ENCODE measurements at places on chromosomes 2 and 18.
A peak's percentile ranks its signal among the peaks of the same experiment; 100 is the strongest.

DNA sequence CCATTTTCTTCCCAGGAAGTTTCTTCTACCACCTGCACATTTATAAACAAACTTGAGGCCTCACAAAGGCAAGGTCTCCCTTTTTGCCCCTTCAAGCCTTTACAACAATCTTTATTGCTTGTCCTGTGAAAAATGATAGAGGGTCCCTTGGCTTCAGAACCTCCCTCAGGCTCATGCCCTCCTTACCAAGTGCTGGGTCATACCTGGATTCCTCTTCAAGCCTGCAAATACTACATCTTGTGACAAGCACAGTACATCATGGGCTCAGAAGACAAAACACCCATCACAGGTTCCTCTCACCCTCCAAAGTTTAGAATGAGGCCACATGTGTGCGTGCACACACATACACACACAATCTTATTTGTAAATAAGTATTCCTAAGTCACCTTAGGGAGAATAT, 9.1 kb downstream of the CAPN14 start:
- H3K36me3 ChIP-seq = no peaks in the 10 kb centered on the region
- no peak overlapping the region for H3K4me3 ChIP-seq
- H3K27ac ChIP-seq = no peak overlapping the region
- no peaks in the 10 kb centered on the region for H3K27me3 ChIP-seq
- no peak for DNase-seq

- no peak overlapping the region for H3K4me3 ChIP-seq
- DNase-seq = no peak
- H3K27ac ChIP-seq = no peak overlapping the region
- no peaks in the 10 kb centered on the region for H3K4me1 ChIP-seq
- H3K27me3 ChIP-seq = no peaks in the 10 kb centered on the region
Observed at GRCh38 chr2:22375096-22375495, 1009.9 kb upstream of the KLHL29 start.

GRCh38 chr18:45548614-45549013, 66.7 kb upstream of the SLC14A2 start:
- no peaks in the 10 kb centered on the region for H3K4me1 ChIP-seq
- H3K36me3 ChIP-seq = no peaks in the 10 kb centered on the region
- H3K4me3 ChIP-seq = no peak overlapping the region

GRCh38 chr18:3836483-3837335, 386.7 kb downstream of the TGIF1 start:
- H3K4me3 ChIP-seq = no peak overlapping the region
- no peaks in the 10 kb centered on the region for H3K36me3 ChIP-seq
- no peak overlapping the region for H3K27ac ChIP-seq
- no peak for DNase-seq

GRCh38 chr2:181526014-181526413, 68.8 kb downstream of the ITGA4 start:
- H3K27ac ChIP-seq = no peak overlapping the region
- H3K27me3 ChIP-seq = no peaks in the 10 kb centered on the region
- peaks cover 2% of the 10 kb centered on the region for H3K36me3 ChIP-seq
- no peak overlapping the region for H3K4me3 ChIP-seq
- H3K4me1 ChIP-seq = no peaks in the 10 kb centered on the region

- no peak overlapping the region for H3K27ac ChIP-seq
- no peak overlapping the region for H3K4me3 ChIP-seq
- H3K36me3 ChIP-seq = no peaks in the 10 kb centered on the region
- H3K4me1 ChIP-seq = peaks cover 15% of the 10 kb centered on the region
- no peak for DNase-seq
Observed at GRCh38 chr18:22473366-22473765, 55.7 kb upstream of the CTAGE1 start.

- no peaks in the 10 kb centered on the region for H3K36me3 ChIP-seq
- no peak for DNase-seq
- H3K4me3 ChIP-seq = no peak overlapping the region
- H3K27ac ChIP-seq = no peak overlapping the region
Observed at GRCh38 chr2:118221536-118222272, 133.4 kb downstream of the INSIG2 start.

DNA sequence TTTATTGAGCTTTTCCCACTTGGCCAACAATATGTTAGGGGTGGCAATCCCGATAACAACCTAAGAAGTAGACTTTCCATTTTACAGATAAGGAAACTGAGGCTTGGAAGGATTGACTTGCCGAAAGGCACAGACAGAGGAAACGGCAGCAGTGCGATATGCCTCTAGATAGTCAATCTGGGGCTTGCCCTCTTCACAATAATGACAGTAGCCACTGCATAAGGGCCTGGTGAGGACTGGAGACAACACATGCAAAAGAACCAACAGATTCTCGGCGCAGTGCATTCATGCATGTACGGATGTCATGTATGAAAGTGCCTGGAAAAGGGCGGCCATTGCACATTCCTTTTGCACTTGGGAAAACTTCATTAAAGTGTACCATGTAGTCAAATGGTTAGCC, 811.2 kb downstream of the RNF144A start:
- H3K4me3 ChIP-seq = no peak overlapping the region
- no peak for DNase-seq
- H3K4me1 ChIP-seq = no peaks in the 10 kb centered on the region
- no peaks in the 10 kb centered on the region for H3K36me3 ChIP-seq
- H3K27ac ChIP-seq = no peak overlapping the region

- no peaks in the 10 kb centered on the region for H3K4me1 ChIP-seq
- H3K36me3 ChIP-seq = no peaks in the 10 kb centered on the region
- no peaks in the 10 kb centered on the region for H3K27me3 ChIP-seq
- H3K4me3 ChIP-seq = no peak overlapping the region
- H3K27ac ChIP-seq = no peak overlapping the region
- DNase-seq = no peak
Observed at GRCh38 chr18:46748466-46748865, 8.4 kb downstream of the ST8SIA5 start.

- H3K4me1 ChIP-seq = peaks cover 20% of the 10 kb centered on the region
- no peak overlapping the region for H3K27ac ChIP-seq
- no peak for DNase-seq
- no peaks in the 10 kb centered on the region for H3K36me3 ChIP-seq
- peak overlapping the region; percentile 22 for H3K4me3 ChIP-seq
- peaks cover 13% of the 10 kb centered on the region for H3K27me3 ChIP-seq
Observed at GRCh38 chr2:75200140-75201096, 1.1 kb upstream of the TACR1 start.

GRCh38 chr2:232174662-232175061, 203.9 kb upstream of the ALPP start:
- no peak for DNase-seq
- H3K27me3 ChIP-seq = no peaks in the 10 kb centered on the region
- no peaks in the 10 kb centered on the region for H3K36me3 ChIP-seq
- H3K4me3 ChIP-seq = no peak overlapping the region
- no peak overlapping the region for H3K27ac ChIP-seq

DNA sequence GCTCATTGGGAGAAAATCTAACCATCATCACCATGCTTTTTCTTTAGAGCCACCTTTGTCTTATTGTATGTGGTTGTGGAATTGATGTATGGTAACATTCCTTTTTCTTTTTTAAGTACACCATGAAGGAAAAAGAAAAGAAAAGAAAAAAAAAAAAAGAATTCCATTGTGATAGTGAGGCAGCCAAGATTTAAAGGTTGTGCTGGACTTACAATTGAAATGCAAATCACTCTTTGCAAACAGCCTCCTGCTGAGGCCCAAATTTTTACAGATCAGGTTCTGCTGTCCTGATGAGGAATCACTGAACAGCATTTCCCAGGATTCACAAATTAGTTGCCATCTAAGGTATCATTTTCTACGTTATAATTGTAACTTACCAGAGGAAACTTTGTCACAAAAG, 1101.0 kb upstream of the FANCL start:
- no peak overlapping the region for H3K27ac ChIP-seq
- DNase-seq = no peak
- peaks cover 1% of the 10 kb centered on the region for H3K36me3 ChIP-seq
- H3K27me3 ChIP-seq = no peaks in the 10 kb centered on the region

DNA sequence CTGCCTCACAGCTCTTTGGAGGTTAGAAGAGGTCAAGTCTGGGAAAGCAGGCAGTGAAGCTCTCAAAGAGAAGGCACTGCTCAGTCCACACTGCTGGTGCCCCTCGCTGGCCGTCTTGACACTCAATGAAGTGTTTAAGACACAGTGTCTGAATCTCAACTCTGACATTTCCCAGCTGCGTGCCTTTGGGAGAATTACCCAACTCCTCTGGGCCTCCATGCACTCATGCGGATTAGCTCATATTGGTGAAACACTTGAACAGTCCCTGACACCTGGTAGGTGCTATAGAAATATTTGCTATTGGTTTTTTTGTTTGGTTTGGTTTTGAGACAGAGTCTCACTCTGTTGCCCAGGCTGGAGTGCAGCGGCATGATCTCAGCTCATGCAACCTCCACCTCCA, 281.0 kb downstream of the SRBD1 start:
- no peak overlapping the region for H3K4me3 ChIP-seq
- no peak overlapping the region for H3K27ac ChIP-seq

DNA sequence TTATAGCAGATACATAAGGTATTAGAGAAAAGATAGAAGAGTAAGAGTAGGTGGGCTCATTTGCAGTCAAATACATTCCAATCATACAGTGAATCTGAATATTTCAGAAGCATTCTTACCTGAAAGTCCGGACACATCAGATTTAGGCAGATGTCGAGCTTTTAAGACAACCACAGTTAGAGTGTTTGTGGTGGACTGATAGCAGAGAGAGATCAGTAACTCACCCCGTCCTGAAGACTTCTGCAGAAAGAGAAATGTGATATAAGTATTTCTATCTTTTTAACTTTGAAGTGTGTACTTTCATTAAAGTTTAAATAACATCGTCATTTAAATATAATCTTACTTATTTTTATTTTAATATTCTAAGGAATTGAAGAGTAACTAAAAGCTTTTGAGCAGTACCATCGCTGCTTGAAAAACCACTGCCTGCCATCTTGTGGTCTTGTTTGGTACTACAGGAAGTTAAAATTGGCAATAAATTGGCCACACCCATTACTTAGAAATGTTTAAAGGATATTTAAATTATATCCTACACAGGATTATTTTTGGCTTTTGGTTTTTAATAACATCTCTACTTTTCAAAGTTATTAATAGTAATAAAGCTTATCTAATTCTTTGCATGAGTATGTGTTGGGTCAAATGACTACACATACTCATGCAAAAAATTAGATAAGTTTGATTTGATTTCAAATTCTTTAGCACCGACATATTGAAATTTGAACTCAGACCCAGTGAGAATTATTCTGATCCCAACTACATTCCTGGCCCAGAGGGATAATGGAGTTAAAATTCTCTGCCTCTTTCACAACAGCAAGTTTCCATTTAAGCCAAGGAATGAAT, 5.5 kb downstream of the SYT4 start:
- no peak overlapping the region for H3K4me3 ChIP-seq
- no peak overlapping the region for H3K27ac ChIP-seq
- no peak for DNase-seq
- H3K27me3 ChIP-seq = no peaks in the 10 kb centered on the region

Data from liver (tissue), 10 donors.